KG1 (cell line): ENCODE measurements at places on chromosomes 16 and 17.

GRCh38 chr17:1830288-1830687 lies 483 bp downstream of the RPA1 start:
- DNase-seq, result no peak

GRCh38 chr16:56748826-56749225 lies 18.9 kb downstream of the NUP93 start:
- no peak for DNase-seq

DNA sequence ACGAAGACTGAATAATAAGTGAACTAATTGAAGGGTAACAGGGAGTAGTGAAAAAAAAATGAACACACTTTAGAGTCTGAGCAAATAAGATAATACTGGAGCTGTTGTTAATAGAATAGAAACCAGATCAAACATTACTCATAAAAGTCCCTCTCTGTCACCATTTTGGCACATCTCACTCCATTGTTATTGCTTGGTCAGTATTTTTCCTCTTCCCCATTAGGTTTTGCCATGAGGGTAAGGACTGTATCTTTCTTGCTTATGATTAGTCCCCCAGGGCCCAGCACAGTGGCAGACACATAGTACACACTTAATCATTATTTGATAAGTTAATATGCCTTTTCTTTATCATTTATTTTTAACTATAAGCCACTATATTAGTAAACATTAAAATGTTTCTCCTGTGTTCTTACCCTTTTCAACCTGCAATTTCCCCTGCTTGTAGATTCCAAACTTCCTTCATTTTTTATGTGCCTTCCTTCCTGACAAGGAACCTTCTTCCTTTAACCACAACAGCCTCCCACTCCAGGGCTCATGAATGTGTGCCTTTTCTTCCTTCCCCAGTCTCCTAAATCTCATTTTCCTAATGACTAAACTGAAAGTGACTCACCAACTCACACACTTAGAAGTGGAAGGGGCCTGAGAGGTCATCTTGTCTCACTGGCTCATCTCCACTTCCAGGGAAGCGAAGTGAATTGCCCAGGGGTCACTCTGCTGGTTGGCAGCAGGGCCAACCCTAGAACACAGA lies 88.2 kb upstream of the HAS3 start:
- no peak for DNase-seq

GRCh38 chr16:29789775-29790182 lies 772 bp upstream of the KIF22 start:
- no peak for DNase-seq

GRCh38 chr17:73227944-73228343 lies 33.7 kb downstream of the CPSF4L start:
- DNase-seq, result no peak

DNA sequence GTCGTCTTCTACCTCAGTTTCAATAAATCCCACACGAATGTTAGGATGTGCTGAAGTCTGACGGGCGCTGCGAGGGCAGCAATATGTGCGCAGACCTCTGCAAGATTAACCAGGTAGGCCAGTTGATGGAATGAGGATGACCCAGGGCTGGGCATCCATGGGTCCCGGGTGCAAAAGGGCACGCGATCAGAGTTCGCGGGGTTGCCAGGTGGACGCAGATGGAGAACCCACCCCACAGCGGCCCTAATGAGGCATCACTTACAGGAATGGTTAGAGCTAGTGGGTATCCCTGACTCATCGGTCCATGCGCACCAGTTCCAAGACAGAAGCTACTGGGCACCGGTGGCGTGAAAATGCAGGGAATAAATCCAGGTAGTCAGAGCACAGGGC lies 2116.0 kb downstream of the TP53TG3F start:
- DNase-seq, result no peak

DNA sequence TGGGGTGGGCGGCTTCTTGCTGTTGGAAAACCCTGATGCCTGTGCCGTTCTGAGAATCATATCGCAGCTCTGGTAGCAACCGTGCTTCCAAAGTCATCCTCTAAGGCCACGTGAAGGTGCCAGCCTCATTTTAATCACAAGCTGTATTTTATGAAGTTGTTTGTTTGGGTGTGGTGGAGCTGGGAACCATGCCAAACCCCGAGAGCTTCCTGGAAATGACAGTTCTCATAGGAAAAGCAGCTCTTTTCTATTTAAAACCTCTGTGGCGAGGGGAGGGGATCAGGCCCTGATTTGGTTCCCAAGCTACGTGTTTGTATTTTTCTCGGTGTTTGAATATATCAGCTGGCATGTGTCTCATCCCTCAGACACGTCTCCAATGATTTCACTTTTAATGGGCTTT lies 21.7 kb downstream of the KNOP1 start:
- no peak for DNase-seq

- DNase-seq, result no peak
These were observed 13.8 kb downstream of the RIPOR1 start for GRCh38 chr16:67542464-67542863.

GRCh38 chr16:49484451-49484849 lies 110.8 kb downstream of the C16orf78 start:
- no peak for DNase-seq

GRCh38 chr16:86366481-86366880 lies 143.8 kb upstream of the FOXF1 start:
- no peak for DNase-seq

GRCh38 chr17:45135978-45136791 lies 698 bp downstream of the ACBD4 start:
- DNase-seq, result no peak

DNA sequence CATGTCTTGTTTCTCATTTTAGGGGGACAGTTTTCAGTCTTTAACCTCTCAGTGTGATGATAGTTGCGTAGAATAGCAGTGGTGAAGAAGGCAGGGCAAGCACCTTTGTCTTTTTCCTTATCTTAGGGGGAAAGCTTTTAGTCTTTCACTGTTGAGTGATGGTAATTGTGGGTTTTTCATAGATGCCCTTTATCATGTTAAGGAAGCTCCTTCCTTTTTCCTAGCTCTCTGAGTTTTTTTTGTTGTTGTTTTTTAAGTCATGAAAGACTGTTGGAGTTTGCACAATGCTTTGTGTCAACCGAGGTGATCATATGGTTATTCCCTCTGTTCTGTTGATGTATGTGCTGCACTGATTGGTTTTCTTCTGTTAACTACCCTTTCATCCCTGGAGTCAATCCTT lies 15.7 kb downstream of the NOL11 start:
- no peak for DNase-seq

- DNase-seq, result no peak
These were observed 50.5 kb upstream of the HAPSTR1 start for GRCh38 chr16:9040800-9041412.

DNA sequence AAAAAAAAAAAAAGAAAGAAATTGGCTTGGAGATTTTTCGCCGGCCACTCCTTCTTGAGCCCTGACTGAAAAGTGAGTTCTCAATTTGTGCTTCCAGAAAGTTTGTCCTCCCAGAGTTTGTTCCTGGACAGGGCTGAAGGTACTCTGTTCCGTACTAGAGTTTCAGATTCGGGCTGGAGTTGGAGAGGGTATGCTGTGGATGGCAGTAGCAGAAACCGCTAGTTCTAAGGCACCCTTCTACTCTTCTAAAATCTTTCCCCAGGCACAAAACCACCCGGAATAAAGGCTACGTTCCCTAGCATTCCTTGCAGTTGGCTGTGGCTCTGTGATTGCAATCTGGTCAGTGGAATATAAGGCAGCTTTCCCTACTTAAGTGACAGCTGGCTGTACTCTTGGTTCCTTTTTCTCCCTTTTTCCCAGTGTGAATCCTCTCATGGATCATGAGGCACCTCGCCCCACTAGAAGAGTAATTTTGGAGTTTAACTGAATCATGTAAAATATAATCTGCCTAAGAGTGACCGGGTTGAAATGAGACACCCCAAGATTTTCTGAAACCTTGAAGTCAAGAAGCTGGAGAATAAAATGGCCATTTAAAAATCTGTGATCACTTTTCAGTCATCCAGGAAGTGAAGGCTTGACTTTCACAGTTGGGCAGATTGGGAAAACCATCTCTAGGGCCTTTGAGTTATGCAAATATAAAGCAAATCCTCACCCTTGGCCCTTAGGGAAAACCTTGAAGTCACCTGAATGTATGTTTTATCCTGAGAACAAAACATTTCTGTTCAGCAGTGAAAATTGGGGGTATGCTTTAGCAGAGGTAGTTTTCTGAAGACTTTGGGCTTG lies 901 bp upstream of the HEATR6 start:
- DNase-seq, result no peak

- DNase-seq, result no peak
These were observed 295.3 kb downstream of the MAP2K4 start for GRCh38 chr17:12316021-12316420.

DNA sequence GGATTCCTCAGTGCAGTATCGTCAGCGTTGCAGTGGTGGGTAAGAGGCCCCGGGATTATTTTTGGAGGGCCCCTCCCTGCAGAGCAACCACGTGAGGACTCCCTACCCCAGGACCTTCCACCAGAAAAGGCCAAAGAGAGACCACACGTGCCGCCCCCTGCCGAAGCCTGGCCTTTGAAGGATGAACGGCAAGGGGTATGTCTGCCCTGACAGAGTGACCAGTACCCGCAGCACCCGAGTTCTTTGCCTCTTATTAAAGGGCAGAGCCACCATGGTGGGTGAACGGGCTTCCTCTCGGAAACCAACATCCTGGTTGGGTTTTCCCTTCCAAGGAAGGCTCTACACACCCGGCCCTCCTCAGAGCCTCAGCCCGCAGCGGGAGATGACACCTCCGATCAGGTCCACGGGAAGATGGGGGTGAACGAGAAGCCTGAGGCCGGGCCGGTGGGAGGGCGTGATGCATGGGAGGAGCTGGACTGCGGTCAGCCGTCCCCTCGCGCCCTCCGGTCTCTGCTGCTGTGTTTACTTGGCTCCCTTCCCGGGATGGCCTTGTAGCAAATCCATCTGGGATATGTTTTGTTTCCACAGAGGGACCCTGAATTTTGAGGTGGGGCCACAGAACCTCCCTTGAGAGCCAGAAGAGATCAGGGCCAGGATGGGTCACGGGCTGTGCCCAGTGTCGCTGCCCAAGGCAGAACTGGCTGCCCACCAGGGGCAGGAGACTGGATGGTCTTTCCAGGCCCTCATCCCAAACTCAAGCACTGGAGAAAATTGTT lies 49.1 kb downstream of the TBC1D16 start:
- no peak for DNase-seq

DNA sequence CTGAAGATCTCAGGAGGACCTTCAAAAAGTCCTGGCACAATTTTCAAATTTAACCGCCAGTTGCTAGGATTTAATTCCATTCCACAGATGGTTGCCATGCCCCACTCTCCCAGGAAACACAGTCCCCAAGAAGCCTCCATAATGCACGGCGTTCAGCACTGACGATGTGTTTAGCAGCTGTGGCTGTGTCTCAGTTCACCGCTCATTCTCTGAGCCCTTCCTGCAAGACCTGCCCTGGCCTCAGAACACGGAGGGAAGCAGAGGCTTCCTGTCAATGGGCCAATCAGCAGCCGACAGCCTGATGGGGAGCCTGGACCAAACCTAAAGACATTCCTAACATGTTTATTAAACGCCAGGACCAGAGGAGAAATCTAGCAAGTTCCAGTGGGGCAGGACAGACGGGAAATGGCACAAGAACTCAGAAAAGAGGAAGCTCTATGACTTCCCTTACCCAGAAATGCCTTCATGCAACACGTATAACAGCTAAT lies 4.9 kb downstream of the MYLK3 start:
- DNase-seq, result peak; percentile 49

- no peak for DNase-seq
These were observed 87.2 kb downstream of the MAP2K4 start for GRCh38 chr17:12107905-12108304.

GRCh38 chr17:39801055-39801454 lies 63.1 kb downstream of the IKZF3 start:
- no peak for DNase-seq

GRCh38 chr16:1300664-1301476 lies 8.6 kb upstream of the UBE2I start:
- no peak for DNase-seq

DNA sequence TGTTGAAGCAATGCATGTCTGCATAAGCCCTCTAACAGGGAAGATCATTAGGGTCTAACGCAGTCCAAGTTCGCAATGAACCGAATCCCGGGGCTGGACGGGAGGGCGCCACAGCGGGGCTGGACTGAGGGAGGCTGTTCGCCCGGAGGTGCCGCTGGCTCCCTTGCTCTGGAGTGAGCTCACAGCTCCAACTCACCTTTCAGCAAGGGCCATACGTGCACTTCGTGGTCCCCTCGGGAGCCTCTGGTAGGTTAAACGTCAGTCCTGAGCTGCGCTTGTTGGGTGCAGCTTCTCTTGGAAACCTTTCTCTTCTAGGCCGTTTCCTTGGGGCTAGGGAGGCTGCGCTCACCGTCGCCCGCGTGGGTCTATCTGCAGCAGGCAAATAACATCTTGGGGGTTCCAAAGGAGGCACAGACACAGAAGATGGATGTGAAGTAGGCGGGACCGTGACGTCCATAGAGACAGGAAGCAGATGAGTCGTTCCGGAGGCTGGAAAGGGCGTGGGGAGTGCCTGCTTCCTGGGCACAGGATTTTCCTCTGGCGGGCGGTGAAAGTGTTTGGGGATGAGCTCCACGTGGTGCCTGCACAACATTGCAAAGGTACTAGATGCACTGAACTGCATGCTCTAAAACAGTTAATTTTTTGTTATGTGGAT lies 21.9 kb downstream of the ATP2C2 start:
- no peak for DNase-seq

- DNase-seq, result no peak
These were observed 2.4 kb downstream of the SLC25A35 start for GRCh38 chr17:8292639-8293395.

GRCh38 chr17:72749119-72749572 lies 343.3 kb downstream of the SLC39A11 start:
- no peak for DNase-seq

- no peak for DNase-seq
These were observed 41.3 kb downstream of the BAIAP2 start for GRCh38 chr17:81076141-81076679.

- DNase-seq, result no peak
These were observed 12.1 kb upstream of the DCAF7 start for GRCh38 chr17:63537991-63538692.

DNA sequence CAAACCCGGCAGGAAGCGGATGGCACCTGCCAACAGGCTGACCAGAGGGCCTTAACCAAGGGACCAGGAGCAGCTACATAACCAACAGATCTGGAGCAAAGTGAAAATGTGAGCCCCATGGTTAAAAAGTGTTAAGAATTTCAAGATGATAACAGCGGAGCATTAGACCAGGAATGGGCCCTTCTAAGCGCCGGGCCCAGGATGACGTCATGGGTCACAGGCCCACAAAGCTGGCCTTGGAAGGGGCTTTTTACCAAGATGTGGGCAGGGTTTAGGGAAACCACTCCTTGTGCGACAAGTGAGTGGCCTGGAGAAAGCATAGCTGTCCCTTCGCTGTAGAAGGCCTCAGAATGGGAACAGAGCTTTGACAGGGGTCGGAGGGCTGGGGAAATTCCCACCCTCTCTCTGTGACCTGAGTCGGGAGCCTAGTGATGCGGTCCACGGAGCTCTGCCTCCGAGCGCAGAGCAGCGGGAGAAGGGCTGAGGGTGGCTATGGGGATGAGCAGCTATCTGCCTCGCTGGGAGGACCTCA lies 84.4 kb upstream of the RPL38 start:
- DNase-seq, result no peak
